ENCODE measurements at places on chromosomes 12 and 14. TPM values are rescaled to one million over a fixed set of nuclear protein-coding genes. Genes with fewer than 3 reads are reported as not detected.

The TAS2R13 gene
- total RNA-seq: 3.3 TPM

The PRH2 gene
- not detected for total RNA-seq

The ADAM20 gene
- total RNA-seq: 1.9 TPM

The GALNT9 gene
- total RNA-seq: not detected

The NRL gene
- 1.5 TPM for total RNA-seq

The ADCY6 gene
- total RNA-seq: 30.5 TPM

The PTCSC3 gene
- total RNA-seq: not detected

The KRT7 gene
- total RNA-seq: 2,215 TPM

The PLEKHD1 gene
- total RNA-seq: not detected

The GLIPR1L1 gene
- total RNA-seq: not detected

The SLC10A1 gene
- not detected for total RNA-seq

The LHX5 gene
- 0.67 TPM for total RNA-seq
